Activated CD4-positive, alpha-beta T cell treated with anti-CD3 and anti-CD28 coated beads, Interleukin-2, amount 10 ng/mL, durations not matched to agents 7 days and 5 days (primary cell): ENCODE measurements at places on chromosomes 1 and 21. TPM values are rescaled to one million over a fixed set of nuclear protein-coding genes. Genes with fewer than 3 reads are reported as not detected.

The AXDND1 gene
- 0.40 TPM for total RNA-seq

The PRKCZ gene
- total RNA-seq = 5.1 TPM

DNA sequence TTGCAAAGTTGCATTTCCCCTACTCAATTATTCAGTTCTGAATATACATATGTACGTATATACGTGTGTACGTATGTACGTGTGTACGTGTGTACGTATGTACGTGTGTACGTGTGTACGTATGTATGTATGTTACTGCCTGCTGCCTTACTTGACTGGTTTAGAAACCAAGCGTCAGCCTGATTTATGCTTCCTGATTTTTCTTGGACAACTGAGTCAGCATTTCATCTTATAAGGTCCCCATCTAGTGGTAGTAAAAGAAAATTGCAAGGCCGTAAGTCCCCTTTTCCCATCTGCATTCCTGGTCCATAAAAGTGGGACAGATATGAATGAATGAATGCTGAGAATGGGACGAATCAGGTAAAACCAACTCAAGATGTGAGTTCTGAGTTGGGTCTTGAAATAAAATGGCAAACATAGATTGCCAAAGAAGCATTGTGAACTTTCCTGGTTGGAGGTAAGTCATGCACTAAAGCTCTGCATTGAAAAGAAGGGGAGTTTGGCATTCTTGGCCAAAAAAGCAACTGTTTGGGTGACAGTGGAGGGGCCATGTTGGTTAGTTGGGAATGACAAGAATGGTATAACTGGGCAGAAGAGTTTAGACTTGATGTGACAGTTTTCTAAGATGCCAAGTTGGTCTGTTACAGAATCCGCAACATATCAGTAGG lies 76.4 kb upstream of the DNAH14 start:
- no peak for DNase-seq
- H3K27me3 ChIP-seq = peaks cover 4% of the 10 kb centered on the region
- H3K36me3 ChIP-seq = no peaks in the 10 kb centered on the region
- no peak overlapping the region for H3K4me3 ChIP-seq
- H3K27ac ChIP-seq = no peak overlapping the region
- no peaks in the 10 kb centered on the region for H3K4me1 ChIP-seq

DNA sequence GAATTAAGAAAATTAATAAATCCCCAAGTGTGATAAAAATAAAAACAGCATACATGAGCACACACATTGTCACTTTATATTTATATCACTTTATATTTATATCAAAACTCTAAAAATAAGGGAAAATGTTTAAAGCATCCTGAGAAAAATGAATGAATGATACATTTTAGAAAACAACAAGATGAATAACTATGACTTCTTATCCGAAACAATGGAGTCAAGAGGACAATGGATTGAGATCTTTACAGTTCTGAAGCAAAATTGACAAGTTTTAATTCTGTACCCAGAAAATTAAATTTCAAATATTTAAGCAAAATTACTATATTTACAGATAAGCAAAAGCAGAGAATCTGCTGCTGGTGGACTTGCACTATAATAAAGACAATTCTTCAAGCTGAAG lies 512.6 kb downstream of the MRPL39 start:
- H3K27ac ChIP-seq = no peak overlapping the region
- no peaks in the 10 kb centered on the region for H3K4me1 ChIP-seq
- no peaks in the 10 kb centered on the region for H3K27me3 ChIP-seq
- H3K36me3 ChIP-seq = no peaks in the 10 kb centered on the region
- DNase-seq = no peak
- no peak overlapping the region for H3K4me3 ChIP-seq

DNA sequence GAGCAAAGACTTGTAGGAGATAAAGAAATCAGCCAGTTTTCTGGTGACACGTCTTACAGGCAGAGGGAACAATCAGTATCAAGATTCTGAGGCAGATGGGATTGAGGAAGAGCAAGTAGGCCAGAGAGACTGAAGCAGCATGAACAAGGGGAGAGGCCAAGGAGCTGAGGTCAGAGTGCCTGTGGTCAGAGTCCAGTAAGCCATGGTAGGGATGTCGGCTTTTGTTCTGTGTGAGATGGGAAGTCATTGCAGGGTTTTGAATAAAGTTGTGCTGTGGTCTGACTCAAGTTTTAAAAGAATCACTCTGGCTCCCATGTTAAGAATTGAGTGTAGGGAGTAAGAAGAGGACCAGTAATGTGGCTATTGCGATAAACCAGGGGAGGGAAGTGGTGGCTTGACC lies 85.9 kb upstream of the IVNS1ABP start:
- H3K4me1 ChIP-seq = peaks cover 15% of the 10 kb centered on the region
- no peak overlapping the region for H3K4me3 ChIP-seq
- no peak for DNase-seq
- H3K27ac ChIP-seq = no peak overlapping the region
